ENCODE measurements at places on chromosomes 6 and 20. TPM values are rescaled to one million over a fixed set of nuclear protein-coding genes. Genes with fewer than 3 reads are reported as not detected.

Gene ULBP3
- 3.9 TPM for total RNA-seq

DNA sequence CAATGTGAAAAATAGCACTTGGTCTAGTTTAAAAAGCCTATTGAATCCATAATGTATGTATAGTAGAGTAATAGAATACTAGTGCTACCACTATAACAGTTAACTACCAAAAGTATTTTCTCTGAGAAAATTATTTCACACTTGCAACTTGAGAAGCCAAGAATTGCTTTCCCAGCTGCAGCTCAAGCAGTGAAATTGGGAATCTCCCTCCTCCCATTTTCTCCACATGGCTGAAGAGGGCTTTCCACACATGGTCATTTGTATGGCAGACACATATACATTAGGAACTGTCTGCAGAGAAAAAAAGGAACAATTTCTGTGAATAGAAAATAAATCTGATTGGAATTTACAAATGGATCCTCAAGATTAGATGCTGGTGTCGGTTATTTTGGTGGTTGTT is 34.5 kb downstream of the TOMM6 start:
- peak; percentile 5 for DNase-seq

DNA sequence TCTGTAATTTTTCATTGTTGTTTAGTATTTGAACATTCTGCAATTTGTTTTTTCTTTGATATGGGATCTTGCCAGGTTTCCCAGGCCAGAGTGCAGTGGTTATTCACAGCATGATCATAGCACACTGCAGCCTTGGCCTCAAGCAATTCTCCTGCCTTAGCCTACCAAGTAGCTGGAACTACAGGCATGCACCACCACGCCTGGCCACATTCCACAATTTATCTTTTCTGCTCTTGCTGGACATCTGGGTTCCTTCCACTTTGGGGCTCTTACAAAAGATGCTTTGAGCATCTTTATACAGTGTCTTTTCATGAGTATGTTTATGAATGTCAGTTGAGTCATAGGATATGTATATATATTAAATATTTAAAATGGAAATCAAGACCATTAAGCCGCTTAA is 42.0 kb downstream of the PGM3 start:
- DNase-seq: no peak

Gene LTB
- total RNA-seq: 0.58 TPM

- DNase-seq: no peak
These were observed 104.0 kb downstream of the RTN4IP1 start for GRCh38 chr6:106525107-106525881.

DNA sequence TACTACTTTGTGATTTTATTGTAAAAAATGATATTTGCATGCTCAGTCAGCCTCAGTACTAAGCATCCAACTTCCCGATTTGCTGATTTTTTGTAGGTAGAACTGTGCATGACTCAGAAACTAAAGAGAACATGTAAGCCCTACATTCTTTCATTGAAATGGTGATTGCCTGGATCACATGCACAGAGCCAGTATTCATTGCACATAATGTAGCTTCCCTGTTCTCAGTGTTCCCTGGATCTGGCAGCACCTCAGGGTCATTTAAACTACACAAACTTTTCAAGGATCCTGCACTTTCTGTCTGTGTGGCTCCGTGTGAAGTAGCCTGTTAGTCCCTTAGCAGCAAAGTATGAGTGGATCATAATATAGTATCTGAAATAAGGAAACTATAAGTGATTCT is 422.9 kb upstream of the AGPAT4 start:
- DNase-seq: no peak

DNA sequence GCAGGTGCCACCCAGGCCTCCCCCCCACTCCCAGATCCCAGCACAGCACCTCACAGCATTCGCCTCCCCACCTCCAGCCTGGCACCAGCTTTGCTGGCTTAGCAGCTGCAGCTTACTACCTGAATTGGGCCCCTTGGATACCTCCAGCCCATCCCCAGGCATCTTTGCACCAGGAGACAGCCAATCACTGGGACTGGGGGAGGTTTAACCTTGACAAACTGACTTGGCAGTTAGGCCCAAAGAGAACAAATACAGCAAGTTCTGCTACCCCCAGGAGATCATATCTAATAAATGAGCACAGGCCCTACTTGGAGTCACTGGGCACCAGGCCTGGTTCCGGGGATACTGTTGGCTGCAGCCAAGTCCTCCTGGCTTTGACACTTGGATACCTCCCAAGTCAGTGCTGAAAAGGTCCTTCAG is 8.8 kb downstream of the PDRG1 start:
- peak; percentile 24 for DNase-seq

Gene IL17A
- total RNA-seq: not detected

Gene CST3
- total RNA-seq: 70.0 TPM

- peak; percentile 65 for DNase-seq
These were observed 2.9 kb downstream of the TFAP2A start for GRCh38 chr6:10411971-10412460.

Gene ID4
- 4.6 TPM for total RNA-seq

DNA sequence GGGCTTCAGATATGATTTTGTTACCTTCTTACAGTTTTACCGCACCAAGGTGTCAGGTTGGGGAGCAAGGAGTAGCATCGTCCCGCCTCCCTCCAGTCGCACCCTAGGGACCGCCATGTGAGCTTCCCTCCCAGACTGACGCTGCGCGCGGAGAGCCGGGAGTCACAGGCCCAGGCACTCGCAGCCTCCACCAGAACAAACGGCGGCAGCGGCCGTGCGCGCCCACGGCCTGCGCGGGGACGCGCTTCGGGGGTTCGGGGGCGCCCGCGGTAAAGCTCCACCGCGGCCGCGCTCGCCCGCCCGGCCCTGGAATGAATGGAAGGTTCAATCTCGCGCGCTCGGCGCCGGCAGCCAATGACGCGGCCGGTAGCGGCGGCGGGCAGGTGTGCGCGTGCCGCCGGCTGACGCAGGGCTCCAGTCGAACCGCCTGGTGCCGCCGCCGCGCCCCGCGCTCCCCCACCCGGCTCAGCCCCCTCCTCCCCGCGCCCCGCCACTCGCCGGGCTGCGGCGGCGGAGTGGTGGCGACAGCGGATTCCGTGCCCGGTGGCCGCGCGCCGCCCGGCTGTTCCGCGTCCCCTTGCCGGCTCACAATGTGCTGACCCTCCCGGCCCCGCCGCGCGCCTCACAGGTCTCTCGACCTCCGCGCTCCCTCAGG is 16.5 kb upstream of the LIN28B start:
- DNase-seq: no peak

- peak; percentile 32 for DNase-seq
These were observed 1383.5 kb upstream of the DEFB115 start for GRCh38 chr20:29873946-29874345.

GRCh38 chr6:6654599-6655575 is 66.4 kb downstream of the LY86 start:
- peak; percentile 81 for DNase-seq

Gene POU5F1
- 0.13 TPM for total RNA-seq

GRCh38 chr6:48664826-48665225 is 553.8 kb upstream of the PTCHD4 start:
- DNase-seq: peak; percentile 34

Gene PRND
- 46.4 TPM for total RNA-seq

Gene AP5S1
- total RNA-seq: 9.2 TPM

Gene SLC26A8
- not detected for total RNA-seq
